CD4-positive, alpha-beta T cell treated with Interferon alpha-2 for 1 hour (primary cell): ENCODE measurements at places on chromosomes 13 and 19.

DNA sequence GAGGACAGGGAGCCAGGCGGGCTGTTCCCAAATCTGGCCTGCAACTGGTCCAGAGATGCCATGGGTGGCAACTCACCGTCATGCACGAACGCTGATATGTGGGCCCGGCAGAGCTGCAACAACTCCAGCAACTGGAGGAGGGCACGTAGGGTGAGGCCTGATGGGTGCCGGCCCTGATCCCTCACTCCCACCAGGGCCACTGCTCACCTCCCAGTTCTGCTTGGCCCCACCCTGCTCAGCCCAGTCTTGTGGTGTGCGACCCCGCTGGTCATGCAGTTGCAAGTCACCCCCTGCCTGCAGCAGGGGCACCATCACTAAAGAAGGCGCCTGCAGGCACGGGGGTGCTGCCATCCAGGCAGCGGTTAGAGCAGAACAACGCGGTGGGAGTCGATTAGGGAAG is 16.9 kb downstream of the ARHGAP33 start:
- no peak for DNase-seq

DNA sequence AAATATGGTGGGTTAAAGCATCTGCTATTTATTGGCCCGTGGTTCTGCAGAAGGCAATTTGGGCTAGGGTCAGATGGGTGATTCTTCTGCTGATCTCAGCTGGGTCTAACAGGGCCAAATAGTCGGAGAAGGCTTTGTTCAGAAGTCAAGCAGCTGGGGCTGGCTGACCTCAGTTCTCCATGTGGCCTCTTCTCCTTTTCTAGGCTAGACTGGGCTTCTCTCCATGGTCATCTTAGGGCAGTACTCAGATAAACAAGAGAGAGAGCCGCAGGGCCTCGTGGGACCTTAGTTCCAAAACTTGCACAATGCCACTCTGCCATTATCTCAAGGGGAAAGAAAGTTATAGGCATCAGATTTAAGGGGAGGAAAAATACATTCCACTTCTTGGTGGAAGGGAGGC is 89.6 kb downstream of the NALCN start:
- DNase-seq = no peak

GRCh38 chr13:71055644-71056043 is 811.4 kb downstream of the DACH1 start:
- no peak for DNase-seq

DNA sequence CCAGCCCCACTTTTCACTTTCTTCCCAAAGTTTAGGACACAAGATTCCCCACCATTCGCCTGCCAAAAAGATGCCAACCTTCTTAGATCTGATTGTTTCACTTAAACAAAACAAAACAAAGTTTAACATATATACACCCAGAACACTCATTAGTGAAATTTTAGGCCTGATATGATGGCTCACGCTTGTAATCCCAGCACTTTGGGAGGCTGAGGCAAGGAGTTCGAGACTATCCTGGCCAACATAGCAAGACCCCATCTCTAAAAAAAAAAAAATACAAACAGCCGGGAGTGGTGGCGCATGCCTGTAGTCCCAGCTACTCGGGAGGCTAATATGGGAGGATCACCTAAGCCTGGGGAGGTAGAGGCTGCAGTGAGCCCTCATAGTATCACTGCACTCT is 4.9 kb downstream of the PGPEP1 start:
- no peak for DNase-seq

- peak; percentile 74 for DNase-seq
Measured at GRCh38 chr13:24261566-24261965, 47.8 kb upstream of the C1QTNF9 start.

DNA sequence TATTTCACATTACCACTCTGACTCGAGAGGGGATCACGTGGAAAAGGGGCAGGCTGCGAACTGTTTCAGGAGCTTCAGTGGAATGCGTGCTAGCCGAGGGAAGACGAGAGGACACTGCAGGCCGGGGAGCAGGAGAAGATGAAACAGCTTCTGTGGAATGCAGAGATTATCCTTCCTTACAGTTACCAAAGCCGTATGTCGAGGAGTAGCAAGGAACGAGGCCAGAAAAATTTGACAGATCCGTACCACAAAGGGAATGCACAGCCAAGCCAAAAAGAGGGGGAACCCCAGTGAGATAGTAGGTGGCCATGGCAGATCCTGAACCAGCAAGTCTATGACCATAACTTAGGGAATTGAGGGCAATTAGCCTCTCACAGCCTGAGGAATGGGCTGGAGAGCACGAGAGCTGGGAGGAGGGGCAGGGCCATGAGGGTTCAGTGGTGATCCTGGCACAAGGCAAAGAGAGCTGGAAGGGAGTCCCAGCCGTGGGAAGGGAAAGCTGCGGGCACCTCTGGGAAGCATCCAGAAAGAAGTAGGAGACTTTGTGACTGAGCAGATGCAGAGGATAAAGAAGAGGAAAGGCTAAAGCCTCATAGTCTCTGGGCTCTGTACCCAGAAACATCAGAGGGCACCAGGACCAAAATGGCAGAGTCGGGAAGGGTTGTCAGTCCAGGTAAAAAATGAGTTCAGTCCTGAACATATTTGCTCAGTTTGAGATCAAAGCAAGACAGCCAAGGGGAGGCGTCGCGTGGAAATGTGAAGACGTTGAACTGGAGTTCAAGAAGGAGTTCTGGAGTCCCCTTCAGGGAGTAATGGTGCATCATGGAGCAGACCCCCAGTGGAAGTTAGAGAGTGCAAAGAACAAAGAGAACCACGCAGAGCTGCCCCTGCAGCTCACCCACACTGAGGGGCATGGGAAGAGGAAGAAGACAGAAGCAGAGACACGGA is 5.1 kb downstream of the COL4A1 start:
- DNase-seq = no peak

DNA sequence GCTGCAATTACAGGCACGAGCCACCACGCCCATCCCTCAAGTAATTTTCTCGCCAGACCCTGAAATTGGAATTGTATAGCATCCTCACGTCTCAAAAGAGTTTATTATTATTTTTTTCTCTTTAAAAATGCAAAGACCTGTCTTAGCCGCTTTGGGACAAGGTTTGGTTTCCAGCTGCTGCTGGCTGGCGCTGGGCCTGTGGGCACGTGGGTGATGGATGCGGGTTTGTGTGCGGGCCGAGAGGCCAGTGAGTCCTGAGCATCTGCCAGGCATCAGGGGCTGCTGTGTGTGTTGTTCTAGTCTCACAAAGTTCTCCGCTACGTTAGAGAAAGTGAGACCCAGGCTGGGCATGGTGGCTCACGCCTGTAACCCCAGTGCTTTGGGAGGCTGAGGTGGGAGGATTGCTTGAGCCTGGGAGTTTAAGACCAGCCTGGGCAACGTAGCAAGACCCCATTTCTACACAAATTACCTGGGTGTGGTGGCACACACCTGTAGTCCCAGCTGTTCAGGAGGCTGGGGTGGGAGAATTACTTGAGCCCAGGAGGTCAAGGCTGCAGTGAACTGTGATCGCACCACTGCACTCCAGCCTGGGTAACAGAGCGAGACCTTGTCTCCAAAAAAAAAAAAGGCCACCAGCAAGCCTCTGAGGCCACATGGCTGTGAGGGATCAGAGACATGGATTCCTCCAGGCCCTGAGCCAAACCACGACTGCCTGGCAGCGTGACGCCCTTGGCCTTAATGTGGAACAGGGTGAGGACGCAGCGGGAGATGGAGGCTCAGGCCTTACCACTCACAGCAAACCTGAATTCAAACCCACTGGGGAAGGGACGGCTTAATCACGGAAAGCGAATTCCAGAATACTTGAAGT is 4.7 kb upstream of the TMPRSS9 start:
- no peak for DNase-seq

- DNase-seq = no peak
Measured at GRCh38 chr19:40685563-40685962, 4.9 kb downstream of the NUMBL start.

DNA sequence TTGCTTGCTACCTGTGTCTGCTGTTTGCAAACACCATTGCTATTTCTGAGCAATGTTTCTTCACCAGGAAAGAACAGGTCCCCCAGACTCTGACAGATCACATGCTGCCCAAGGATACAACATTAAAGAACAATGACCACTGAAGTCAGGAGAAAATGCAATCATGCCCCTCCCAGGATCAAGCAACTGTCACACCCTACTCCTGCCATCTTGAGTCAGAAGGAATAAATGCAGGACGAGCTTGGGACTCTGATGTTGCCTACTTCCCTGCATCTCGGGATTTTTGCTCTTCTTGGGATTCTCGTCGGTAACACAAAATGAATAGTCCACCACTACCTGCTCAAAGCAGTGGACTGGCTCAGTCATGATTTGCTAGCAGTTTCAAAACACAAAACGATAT is 490.6 kb downstream of the COG6 start:
- no peak for DNase-seq

DNA sequence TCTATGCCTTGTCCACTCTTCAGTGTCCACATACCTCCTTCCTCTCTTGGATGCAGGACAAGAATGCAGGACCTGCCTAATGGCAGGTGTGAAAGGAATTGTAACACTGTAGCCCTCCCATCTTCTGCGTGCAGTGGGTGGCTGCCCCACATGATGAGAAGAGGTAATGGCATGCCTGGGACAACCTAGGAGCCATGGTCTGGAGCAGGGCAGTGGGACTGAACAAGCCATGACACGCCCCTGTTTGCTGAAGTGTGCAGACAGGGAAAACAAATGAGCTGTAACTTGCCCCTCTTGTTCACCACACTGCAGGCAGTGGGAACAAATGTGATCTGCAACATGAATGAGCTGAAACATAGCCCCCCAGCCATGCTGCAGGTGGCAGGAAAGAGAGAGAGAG is 192.2 kb downstream of the PCDH17 start:
- no peak for DNase-seq

- DNase-seq = no peak
Measured at GRCh38 chr19:18020212-18021085, 12.5 kb downstream of the ARRDC2 start.

DNA sequence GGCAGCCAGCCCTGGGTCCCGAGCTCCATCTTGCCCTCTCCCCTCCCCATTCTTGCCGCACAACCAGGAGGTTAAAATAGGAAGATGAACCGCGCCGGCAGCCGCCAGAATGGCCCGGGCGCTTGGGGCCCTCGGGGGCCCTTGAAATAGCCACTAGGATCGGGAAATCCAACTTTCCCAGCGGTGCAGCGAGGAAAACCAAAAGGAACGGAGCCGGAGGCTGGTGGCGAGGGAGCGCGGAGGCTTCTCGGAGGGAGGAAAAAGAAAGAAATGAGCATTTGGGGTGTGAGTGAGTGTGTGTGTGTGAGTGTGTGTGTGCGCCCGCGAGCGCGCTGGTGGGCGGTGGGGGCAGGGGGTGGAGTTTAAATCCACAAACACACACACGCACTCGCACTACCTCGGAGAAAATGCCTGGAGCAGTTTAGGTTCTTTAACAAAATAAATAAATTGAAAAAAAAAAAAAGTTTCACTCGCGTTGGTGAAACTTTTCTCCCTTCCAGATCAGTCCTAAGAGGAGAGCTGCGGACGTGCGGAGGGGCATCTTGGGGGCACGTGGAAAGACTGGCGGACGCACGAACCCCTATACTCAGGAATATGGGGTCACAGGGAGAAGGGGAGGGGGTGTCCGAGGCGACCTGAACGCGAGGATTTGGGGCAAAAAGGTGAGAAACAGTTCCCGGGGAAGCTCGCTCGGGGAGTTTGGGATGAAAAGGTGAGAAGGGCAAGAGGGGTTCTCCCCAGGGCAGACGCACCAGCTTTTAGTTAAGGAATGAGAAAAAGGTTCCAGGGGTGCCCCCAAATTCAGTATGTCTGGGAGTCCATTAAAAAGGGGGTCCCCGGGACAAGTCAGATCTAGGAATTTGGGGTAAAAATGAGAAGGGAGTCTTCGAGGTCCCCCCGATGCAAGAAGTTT is 1.3 kb downstream of the RFX2 start:
- DNase-seq = peak; percentile 61

GRCh38 chr13:31119526-31119925 is 42.2 kb downstream of the HSPH1 start:
- DNase-seq = no peak

DNA sequence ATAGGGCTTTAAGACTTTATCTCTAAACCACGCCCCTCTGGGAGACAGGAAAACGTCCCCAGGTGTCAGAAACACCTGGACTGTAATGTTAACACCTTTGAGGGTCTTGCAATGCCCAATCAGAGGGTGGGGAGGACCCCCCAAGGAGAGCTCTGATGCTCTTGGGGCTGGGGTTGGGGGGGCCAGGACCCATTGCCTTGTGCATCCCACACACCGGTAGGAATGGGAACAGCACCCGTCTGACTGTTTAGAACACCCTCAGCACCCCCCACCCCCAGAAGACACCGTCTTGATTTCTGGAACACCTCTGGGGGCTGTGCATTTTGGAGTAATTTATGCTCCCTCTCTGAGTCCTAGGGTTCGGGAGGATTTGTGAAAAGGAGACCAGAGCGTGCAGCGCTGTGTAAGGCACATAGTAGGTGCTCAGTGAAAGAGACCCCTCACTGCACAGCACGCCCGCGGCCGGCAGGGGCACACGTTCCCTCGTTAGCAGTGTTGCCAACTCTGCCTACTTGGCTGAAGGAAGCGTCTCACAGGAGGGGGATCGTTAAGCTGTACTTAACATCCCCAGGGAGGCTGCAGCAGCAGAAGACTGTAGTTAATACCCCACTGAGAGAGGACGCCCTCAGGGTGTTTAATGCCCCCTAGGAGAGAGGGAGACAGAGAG is 2.8 kb upstream of the ERFL start:
- no peak for DNase-seq

DNA sequence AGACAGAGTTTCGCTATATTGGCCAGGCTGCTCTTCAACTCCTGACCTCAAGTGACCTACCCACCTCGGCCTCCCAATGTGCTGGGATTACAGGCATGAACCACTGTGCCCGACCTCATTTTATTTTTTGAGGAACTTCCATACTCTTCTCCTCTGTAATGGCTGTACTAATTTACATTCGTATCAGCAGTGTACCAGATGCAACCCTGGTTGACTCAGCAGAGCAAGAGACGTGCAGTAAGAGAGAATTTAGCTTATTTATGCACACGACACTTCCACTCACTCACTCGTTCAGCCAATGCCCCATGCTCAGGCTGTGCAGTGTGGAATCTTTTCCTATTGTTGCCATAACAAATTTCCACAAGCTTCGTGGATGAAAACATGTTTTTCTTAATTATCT is 6.9 kb downstream of the KIR3DL3 start:
- no peak for DNase-seq

DNA sequence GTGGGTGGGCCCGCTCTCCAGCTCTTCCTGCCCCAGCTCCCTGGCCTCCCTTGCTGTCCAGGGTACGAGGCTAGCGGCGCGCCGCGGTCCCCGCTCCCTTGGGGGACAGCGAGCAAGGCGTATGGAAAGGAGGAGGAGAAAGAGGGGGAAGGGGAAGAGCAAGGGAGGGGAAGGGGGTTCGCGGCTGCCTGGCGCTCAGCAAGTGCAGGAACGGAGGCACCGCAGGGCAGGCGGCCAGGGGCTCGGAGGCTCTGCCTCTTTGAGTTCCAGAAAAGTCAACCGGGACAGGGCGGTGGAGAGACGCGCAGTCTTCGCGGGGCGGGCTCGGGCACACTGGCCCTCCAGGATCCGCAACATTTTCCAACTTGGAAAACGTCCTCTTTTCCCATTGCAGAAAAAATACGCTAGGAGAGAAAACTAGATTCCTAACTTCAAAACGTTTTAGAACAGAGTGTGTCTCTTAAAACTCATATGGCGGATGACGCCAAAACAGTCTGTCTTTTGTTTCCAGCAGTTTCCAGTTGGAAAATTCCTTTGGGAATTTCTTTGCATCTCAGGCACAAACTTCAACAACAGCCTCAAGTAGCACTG is 23.1 kb upstream of the TNFRSF19 start:
- DNase-seq = no peak
